ENCODE measurements at places on chromosomes 13 and 19. TPM values are rescaled to one million over a fixed set of nuclear protein-coding genes. Genes with fewer than 3 reads are reported as not detected.
A peak's percentile ranks its signal among the peaks of the same experiment; 100 is the strongest.

The RPL21 gene
- 5,839 TPM for polyA plus RNA-seq

The CCDC194 gene
- polyA plus RNA-seq, result not detected

The APOE gene
- polyA plus RNA-seq, result not detected

The TINCR gene
- 0.32 TPM for polyA plus RNA-seq

The KLK1 gene
- 2.3 TPM for polyA plus RNA-seq

The NXNL1 gene
- polyA plus RNA-seq, result not detected

The SGCG gene
- not detected for polyA plus RNA-seq

DNA sequence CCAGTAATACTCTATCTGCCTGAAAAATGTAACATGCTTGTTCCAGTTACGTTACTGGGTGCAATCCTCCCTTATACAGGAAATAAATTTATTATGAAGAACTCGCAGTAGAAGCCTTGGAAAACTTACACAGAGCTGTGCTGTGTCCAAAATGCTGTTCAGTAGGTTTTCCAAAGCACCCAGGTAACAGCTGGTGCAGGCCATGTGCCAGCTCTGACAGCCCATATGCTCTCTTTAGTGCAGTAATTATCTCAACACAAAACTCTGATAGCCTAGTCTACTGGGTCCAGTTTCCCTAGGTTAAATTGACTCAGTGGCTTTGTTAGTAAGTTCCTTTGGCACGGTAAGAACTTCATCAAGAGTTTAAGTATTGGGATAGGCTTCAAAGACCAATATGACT is 120.7 kb upstream of the OBI1 start:
- DNase-seq, result no peak

DNA sequence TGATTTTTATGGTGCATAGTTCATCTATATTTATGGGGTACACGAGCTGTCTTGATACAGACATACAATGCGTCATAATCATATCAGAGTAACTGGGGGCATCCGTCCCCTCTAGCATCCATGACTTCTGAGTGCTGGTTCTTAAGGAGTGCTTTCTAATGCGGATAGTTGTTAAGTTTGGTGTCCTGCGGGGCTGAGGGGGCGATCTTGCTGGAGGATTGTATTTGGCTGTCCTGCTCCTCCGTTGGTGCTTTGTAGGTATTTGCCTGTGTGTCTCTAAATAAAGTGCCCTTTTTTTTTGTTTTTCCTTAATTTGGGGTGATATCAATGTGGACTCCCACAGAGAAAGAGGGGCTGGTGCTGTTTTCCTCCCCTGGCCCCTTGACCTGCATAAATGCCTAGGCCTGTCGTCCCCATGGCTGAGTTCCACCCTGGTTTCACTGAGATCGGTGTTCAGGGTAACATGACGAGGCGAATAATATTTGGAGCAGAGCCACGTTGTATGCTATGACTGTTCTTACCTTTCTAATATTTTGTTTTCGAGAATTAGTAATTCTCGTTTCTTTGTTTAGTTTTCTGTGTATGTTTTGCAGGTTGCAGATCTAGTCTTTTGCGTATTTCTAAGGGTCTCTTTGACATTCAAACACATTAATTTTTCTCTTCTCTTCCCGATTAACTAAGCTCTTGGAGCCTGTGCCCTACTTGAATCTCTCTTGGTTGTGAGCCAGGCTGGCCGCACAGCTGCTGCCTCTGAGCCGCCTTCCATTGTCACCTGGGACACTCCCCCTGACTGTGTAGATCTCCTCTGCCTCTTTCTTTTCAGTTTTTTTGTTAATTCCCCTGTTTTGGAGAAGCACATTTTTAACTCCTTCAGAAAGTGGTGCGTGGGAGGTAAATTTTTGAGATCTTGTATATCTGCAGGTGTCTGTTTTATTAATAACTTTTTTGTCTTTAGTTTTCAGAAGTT is 100.3 kb downstream of the ARHGEF7 start:
- no peak for DNase-seq

- no peak for DNase-seq
Measured at GRCh38 chr13:77373502-77373901, 46.6 kb upstream of the MYCBP2 start.

DNA sequence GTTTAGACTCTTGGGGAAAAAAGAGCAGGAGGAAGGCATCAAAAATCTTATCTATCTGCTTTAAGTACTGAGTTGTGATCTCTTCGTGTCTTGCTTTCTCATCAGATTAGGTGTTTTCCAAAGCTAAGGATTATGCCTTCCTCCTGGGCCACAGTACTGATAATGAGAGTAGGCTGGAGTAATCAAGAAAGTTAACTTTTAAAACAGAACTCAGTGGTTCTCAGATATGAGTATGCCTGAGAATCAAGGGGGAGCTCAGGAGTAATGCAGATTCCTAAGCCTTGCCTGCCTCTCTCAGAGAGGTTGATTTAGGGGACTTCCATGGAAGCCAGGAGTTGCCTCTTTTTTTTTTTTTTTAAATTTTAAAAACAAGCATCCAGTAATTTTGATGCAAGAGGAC is 23.5 kb downstream of the CDADC1 start:
- DNase-seq, result no peak

- no peak for DNase-seq
Measured at GRCh38 chr19:50639121-50640112, at the start of gene SYT3. TSS of gene SYT3 (minus strand) at chr19:50639881. CDS start at chr19:50637411, 2,470 bp downstream.

- no peak for DNase-seq
Measured at GRCh38 chr19:50020481-50020880, 4.7 kb downstream of the VRK3 start.

GRCh38 chr13:102195566-102196462 is 206.0 kb downstream of the FGF14 start:
- DNase-seq, result no peak

GRCh38 chr13:27728271-27728670 is 64.0 kb upstream of the GSX1 start:
- no peak for DNase-seq

DNA sequence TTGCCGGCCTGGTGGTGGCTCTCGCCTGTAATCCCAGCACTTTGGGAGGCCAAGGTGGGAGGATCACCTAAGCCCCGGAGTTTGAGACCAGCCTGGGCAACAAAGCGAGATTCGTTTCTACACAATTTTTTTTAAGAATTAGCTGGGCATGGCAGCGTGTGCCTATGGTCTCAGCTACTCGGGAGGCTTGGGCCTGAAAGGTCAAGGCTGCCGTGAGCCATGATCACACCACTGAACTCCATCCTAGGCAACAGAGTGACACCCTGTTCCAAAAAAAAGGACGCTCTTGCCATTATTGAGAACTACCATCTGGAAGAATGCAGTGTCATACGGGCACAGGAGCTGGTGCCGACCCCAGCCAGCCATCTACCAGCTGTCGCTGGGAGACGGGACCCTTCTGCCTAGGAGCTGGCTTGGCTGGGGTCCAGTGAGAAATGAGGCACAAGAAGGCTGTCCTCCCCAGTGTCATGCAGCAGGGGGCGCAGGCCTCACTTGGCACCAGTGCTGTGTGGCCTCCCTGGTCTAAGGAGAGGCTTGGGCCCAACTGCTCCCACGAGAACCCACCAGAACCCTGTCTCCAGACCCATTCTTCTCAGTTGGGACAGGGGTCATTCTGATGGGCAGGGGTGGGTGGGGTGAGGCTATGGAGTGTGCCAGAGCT is 12.2 kb upstream of the RELB start:
- DNase-seq, result peak; percentile 52

- no peak for DNase-seq
Measured at GRCh38 chr13:40311356-40312101, 354.9 kb downstream of the FOXO1 start.

DNA sequence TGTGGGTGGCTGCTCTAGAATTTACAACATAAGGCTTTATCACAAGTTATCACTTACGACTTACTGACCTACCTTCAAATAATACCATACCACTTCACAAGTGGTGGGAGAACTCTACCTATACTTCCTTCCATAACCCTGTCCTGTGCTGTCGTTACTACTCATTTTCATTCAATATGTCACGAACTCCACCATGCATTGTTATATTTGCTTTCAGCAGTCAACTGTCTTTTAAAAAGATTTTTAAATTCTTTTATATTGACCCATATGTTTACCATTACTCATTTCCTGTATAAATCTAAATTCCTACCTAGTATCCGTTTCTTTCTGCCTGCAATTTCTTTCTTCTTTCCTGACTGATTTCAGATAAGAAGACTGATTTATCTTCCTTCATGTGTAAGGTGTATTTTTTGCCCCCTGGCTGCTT is 200.0 kb downstream of the KLF12 start:
- DNase-seq, result no peak

DNA sequence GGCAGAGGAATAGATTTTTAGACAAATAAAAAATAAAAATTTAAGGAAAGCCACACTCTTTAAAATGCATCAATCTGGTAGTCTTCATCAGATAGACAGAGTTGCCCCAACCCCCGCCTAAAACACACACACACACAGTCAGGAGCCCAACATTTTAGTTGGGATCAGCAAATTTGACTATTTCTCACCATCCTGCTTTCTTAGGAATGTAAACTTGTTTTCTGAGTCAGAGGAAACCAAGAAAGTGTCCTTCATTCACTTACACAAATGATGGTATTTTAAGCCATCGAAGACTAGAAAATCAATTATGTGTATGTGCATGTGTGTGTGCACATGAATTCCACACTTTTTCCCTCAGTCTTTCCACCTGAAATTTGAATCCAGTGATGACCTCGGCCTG is 1657.5 kb downstream of the SLITRK1 start:
- DNase-seq, result no peak

DNA sequence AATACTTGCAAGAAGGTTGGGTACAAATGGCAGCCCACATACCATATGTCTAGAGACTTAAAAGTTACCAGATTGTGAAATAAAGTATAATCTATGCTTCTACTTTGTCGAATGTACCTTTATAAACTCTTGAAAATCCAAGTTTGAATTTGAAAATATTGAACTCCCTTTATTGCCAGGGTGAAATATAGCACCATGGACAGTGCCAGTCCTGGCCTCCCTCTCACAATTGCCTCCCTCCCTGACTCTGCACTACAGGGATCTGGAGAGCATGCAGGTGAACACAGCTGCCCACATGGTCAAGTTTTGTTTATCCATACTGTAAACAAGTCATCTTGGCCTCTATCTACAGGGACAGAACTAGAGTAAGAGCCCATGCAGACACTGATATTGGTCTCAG is 394.1 kb upstream of the SLITRK6 start:
- DNase-seq, result no peak

- DNase-seq, result peak; percentile 79
Measured at GRCh38 chr13:23695711-23696464, 125.7 kb downstream of the TNFRSF19 start.

DNA sequence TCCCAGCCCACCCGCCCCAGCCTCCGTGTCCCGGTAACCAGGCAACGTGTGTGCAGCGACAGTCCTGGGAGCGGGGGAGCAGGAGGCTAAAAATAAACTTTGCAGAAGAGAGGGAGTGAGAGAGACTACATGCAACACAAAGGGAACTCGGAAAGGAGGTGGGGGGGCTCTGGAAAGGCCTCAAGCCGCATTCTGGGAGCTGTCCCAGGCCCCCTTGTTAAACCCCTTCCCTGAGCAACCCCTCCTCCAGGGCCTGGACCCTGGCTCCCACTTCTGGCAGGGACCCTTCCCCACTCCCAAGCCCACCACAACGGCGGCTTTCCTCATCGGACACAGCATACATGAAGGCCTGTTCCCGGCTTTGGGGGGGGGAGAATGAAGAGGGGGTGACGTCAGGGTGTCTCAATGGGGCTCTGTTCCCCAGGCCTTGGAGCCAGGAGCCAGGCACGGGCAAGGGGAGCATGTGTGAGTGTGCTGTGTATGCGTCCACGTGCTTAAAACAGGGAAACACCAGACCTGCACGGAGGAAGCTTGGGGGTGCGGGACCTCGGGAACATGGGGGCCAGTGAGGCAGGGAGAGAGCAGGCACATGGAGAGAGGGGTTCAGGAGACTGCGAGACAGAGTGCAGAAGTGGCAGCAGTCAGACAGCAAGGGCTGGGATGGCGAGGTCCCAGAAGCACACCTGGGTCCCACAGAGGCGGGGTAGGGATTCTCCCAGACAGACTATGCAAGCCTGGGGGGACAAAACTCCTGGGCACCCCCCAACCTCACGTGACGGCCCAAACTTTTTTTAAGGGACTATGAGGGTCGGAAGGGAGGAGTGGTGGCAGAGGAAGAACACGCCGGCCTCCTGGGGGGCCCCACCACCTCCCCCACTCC is 2.3 kb downstream of the ERF start:
- DNase-seq, result no peak

- no peak for DNase-seq
Measured at GRCh38 chr13:31073859-31074718, 87.6 kb downstream of the HSPH1 start.

DNA sequence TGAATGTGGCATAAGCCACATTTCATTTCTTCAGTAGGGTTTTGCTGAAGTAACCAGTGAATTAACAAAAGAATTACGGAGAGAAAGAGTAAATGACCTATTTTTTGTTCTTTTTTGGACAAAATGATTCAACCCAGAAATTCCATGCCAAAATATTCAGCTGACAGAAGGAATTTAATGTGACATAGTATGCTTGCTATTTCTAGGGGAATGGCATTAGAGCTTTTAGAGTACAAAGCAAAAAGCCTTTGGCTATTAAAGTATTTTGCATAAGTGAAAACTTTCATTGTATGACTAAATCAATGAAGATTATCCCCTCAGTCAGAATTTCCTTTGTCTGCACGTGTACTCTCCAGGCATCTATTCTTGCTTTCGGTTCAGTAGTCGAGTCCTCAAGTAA is 465.3 kb downstream of the COG6 start:
- no peak for DNase-seq

DNA sequence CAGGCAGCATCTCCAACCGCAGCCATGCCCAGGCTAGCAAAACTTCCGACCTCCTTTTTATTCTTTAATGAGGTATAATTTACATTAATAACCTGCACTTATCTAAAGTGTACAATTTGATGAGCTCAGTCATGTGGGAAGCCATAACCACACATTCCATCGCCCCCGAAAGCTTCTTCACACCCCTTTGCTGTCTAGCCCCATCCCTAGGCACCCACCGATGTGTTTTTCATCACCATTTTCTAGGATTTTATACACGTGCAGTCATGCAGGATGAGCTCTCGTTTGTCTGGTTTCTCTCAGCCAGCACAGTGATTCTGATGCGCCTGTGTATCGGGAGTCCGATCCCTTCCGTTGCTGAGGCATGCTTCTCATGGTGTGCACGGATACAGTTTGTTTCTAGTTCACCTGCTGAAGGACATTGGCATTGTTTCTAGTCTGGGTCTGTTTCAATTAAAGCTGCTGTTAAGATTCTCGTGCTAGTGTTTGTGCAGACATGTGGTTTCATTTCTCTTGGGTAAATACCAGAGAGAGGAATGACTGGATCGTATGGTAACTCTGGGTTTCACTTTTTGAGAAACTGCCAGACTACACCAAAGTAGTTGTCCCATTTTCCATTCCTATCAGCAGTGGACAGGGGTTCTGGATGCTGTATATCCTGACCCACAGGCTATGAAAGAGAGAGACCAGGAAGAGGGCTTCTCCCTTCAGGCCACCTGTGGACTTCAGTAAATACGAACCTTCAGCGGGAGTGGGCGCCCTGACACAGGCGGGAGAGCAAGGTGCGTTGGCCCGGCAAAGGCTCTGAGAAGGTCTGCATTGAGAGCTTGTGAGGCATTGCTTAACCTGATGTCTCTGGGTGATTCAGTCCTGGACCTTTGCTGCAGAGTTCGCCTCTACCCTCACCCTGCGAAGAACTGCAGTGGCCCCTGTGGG is 4.9 kb downstream of the AP1M1 start:
- no peak for DNase-seq

Data from naive B cell (primary cell).